Right renal cortex interstitium (tissue), 3 donors: ENCODE measurements at places on chromosomes 4 and X.

DNA sequence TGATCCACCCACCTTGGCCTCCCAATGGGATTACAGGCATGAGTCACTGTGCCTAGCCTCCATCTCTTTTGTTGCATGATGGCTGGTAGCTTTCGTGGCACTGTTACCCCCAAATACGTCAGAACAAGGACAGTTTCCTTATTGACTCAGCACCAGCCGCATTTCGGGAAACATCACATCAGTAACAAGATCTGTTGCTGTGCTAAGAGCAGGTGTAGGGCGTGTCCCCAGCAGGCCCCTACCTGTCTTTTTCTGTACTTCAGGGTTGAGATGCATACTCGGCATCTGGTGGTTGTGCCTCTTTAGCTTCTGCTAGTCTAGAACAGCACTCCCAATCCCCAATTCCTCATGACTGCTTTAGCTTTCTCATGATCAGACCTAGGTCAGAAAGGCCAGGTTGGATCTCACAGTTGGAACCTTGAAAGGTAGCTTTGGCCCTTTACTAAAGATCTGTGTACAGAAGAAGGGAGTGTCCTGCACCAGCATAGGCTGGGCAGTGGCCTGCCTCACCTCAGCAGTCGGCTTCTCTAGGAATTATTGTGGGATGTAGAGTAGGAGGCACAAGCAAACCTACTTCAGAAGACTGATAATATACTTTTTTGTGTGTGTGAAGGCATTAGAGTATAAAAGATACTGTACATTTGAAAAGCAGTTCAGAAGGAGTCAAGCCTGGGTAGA lies 36.8 kb downstream of the NSD2 start:
- no peak for DNase-seq

DNA sequence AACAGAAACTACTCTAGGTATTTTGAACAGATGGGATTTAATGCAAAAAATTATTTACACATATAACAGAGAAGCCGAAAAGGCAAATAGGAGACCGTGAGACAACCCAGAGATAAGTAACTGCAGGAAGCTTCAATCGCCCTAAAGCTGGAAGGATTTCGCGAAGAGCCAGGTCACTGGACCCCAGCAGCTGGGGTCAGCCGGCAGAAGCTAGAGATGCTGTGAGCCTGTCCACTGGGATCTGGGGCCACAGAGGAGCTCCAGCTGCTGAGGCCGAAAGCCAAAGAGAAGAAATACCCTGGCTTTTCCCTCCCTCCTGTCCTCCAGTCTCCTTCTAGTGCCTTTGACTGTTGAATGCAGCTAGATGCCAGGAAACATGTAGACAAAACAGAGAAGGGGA lies 192.8 kb upstream of the BCOR start:
- DNase-seq: no peak

DNA sequence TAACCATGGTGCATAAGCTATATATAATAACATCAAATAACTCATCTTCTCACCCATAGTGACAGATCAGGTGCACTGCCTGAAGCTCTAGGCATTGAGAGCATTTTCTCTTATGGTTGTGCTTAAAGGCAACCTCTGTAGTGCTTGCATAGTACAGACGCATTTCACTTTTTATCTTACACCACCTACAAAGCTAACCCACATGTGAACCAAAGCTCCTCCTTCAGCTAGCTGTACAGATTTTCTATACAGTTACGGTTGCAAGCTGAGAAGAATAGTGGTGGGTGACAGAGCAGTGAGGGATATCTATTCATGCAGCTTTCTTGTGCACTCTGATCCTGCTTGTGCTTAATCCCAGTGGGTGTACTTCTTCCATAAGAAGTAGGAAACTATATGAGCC lies 1525.2 kb downstream of the STIM2 start:
- DNase-seq: no peak

DNA sequence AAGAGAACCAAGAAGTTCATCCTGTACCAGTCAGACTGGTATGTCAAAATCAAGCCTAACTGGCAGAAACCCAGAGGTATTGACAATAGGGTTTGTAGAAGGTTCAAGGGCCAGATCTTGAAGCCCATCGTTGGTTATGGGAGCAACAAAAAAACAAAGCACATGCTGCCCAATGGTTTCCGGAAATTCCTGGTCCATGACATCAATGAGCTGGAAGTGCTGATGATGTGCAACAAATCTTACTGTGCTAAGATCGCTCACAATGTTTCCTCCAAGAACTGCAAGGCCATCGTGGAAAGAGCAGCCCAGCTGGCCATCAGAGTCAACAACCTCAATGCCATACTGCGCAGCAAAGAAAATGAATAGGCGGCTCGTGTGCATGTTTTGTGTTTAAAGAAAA lies 172.7 kb upstream of the MED14 start:
- DNase-seq: no peak

DNA sequence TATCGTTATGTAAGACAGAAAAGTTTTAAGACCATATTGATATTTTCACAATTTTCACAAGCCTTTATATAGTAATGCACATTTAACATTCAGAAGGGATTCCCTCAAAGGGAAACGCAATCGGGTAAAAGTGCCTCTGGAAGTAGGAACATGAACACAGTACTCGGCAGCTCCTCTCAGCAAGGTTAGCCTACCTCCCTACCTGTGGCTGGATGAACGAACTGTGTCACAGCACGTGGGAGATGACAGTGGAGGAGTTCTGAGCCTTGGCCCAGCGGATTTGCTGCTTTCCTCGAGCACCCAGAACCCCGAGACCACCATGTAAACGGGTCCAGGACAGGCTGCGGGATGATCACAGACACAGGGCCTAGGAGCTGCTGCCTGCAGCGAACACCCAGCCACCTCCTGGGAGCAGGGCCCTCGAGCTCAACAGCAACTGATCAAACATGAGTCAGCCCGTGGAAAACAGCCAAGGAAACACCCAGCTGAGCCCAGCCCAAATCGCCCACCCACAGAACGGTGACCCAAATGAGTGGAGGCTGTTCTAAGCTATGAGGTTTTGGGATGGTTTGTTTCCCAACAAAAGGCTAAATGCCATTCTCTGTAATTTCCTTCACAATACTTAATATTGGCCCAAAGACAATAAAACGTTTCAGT lies 30.4 kb downstream of the FAT1 start:
- no peak for DNase-seq

- no peak for DNase-seq
Observed at GRCh38 chr4:83012200-83012686, 1.6 kb upstream of the LIN54 start.

DNA sequence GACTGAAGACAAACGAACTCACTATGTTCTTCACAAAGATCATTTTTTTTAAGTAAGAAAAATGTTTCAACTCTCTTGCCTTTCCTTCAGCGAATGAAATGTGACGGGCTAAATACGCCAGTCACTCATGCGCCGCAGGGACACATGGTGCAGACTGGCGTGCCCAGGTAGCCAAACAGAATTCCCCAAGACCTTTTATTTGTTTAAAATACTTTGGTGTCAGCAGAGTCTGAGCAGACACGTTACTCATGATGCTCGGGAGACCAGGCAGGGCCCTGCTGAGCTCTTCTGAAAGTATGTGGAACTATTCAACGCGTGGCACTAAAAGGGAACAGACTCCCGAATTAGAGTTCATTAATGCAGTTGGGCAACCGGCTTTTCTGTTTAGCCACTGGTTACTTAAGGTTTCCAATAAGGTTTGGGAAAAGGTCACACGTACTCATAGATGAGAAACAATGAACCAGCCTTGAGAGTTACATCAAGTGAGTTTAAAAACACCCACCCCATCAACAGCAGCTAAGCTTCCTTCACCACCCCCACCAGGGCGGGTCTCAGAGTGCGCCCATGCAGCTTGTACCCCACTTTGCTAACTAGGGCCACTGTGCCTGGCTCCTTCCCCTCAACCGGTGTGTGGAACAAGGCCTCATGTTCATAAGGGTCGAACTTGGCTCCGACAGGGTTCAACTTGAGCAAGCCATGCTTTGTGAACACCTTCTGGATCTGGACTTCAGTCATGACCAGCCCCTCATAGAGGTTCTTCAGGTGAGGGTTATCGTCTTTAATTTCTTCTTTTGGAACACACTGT lies 7.3 kb downstream of the GRPEL1 start:
- DNase-seq: no peak

DNA sequence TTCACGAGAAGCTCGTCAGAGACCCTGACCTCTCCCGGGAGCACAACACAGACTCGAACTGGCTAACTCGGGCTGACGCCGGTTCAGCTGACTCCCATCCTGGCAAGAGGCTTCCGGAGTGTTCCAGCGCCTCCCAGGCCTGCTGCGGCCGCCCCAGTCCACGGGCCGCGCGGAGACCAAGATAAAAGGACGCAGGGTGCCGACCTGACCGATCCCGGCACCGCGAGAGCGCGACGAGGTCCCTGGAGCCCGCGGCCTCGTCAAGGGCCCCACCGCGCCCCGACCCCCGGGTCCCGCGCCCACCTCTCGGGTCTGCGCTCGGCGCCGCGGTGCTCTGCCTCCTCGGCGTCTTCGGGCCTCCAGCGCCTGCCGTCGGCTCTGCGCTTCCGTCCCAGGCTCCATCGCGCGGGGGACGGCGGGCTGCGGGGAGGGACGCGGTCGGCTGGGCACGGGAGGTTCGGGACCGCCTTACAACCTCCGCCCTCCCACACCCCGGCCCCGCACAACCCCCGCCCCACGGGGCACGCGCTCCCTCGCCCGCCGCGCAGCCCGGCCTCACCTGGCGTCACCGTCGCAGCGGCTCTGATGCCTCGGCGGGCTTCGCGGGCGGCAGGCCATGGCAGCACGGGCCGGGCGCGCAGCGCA lies 426 bp downstream of the SLBP start:
- no peak for DNase-seq

GRCh38 chrX:108439426-108439942 lies at the start of gene COL4A5:
COL4A5 (plus strand) TSS chrX:108439838; CDS start chrX:108440126, 288 bp downstream.
- peak; percentile 70 for DNase-seq

- no peak for DNase-seq
Observed at GRCh38 chr4:142565771-142566170, 280.3 kb downstream of the INPP4B start.

- no peak for DNase-seq
Observed at GRCh38 chr4:155570661-155571060, 96.0 kb upstream of the GUCY1A1 start.

DNA sequence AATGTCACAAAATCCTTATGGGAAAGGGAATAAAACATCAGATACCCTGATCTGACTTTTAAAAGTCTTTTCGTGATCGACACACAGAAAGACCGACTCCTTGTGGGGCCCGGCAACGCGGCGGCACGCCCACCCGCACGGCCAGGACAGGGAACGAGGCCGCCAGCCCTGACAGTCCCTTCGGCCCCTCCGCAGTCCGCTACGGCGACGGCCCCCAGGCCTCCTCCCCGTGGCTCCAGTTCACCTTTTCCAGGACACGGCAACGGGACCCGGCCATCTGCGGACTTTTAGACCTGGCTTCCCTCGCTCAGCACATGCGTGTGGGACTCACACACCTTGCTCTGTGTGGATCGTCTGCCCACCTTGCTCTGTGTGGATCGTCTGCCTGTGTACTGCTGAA lies 33.6 kb upstream of the GTPBP6 start:
- DNase-seq: no peak

GRCh38 chr4:63036159-63036866 lies 1372.9 kb downstream of the TECRL start:
- no peak for DNase-seq

- no peak for DNase-seq
Observed at GRCh38 chrX:134933248-134933647, 57.5 kb upstream of the SMIM10 start.

DNA sequence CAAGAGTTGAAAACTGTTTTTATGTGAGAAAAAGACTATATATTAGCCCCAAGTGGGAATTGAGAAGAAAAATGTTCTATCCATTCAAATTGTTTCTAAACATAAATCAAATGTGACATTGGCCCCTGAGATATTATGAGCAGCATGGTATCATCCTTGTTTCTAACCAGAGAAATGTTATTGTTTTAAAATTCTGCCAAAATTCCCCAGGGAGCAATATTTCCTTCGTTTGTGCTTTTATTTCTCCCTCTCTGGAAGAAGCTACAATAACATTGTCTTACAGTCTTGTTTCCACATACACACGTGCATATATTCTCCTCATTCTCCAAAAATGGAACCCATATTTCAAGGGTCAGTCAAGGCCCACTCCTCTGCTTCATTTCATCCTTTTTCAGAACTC lies 46.7 kb downstream of the MAGEB17 start:
- DNase-seq: no peak

DNA sequence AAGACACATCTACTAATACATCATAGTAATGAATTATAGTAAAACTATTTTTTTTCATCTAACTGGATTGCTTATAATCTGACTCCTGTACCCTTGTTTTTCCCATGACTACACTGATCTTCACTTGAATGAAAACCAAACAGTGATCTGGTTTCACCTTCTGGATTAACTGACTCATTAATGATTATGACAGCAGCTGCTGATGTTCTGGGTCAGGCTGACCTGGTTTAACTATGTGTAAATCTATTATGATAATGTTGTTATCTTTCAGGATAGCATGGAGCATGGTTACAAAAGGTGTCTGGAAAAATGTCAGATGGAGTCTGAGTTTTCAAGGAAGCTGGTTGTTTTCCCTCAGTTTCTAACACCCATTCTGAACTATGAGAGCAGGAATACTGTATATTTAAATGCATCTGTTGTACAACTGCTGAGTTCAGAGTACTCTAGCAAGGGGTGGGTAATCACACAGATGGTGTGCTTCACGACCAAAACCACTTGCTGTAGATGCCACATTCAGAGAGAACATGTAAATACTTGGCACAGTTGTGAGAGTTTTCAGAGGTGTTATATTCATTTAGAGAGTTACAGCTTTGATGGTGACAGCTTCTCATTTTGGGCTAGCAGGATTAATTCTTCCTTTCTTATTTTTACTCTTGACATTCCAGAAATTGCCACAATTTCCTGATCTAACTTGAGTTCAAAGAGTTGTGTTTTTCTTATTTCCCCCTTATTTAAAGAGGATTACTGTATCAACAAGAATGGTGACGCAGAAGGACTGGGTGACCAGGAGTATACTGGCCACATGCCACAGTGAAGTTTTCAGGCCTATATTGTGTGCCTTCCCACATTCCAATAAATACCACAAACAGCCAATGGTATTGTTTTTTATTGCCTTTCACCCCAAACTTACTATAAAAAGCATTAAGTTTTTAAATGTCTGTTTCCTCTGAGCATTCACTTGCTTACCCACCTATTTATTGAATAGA lies 249.7 kb upstream of the TET2 start:
- no peak for DNase-seq

DNA sequence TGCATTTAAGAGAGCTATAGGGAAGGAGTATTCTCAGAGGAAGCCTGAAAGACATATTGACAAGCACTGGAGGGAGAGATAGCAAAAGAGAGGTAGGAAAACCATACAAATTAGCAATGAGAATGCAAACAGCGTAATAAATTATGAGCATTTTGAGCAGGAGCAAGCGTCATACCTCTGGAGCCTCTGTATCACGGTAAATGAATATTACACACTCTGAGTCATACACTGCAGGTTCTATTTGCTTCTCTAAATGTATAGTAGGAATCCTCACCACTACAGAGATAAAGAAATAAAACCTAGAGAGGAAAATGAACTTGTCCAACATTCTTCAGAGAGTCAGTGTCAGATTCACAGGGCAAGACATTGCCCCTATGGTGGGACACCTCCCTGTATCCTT lies 46.4 kb upstream of the GABRE start:
- no peak for DNase-seq

GRCh38 chrX:133380711-133381619 lies 34.3 kb downstream of the GPC4 start:
- DNase-seq: no peak
